Kidney (tissue), 22 donors: ENCODE measurements at places on chromosomes 12 and 14. TPM values are rescaled to one million over a fixed set of nuclear protein-coding genes. Genes with fewer than 3 reads are reported as not detected.

DNA sequence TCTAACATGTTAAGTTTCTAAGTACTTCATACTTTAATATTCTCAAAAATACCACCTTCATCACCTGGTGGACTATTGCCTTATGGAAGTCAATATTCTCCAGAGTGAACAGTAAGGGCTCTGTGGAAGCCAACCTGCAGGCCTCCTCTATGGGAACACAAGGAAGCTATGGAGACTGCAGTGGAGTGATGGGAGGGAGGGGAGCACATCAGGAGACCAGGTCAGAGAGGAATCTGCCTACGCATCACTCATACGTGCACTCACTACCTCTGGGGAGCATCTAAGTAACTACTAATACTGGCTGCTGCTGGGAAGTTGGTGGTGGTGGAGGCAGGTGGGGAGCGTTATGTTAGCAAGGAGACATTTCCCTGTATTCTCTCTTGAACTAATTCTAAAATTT is 19.9 kb downstream of the HECTD4 start:
- H3K27me3 ChIP-seq, result no peaks in the 10 kb centered on the region
- H3K4me3 ChIP-seq, result no peak overlapping the region
- no peaks in the 10 kb centered on the region for H3K4me1 ChIP-seq
- H3K27ac ChIP-seq, result no peak overlapping the region

The B4GALNT1 gene
- total RNA-seq, result 2.0 TPM

GRCh38 chr12:12725956-12726554 is 8.9 kb downstream of the CDKN1B start:
- peak overlapping the region; percentile 98 for H3K27ac ChIP-seq
- peak overlapping the region; percentile 82 for H3K4me3 ChIP-seq
- H3K4me1 ChIP-seq, result no peaks in the 10 kb centered on the region
- no peak for DNase-seq
- no peaks in the 10 kb centered on the region for H3K27me3 ChIP-seq
- no peaks in the 10 kb centered on the region for H3K36me3 ChIP-seq

- DNase-seq, result no peak
- H3K36me3 ChIP-seq, result no peaks in the 10 kb centered on the region
- no peak overlapping the region for H3K4me3 ChIP-seq
- H3K27ac ChIP-seq, result no peak overlapping the region
- H3K27me3 ChIP-seq, result no peaks in the 10 kb centered on the region
- no peaks in the 10 kb centered on the region for H3K4me1 ChIP-seq
Observed at GRCh38 chr12:91216871-91217270, 34.3 kb upstream of the DCN start.

DNA sequence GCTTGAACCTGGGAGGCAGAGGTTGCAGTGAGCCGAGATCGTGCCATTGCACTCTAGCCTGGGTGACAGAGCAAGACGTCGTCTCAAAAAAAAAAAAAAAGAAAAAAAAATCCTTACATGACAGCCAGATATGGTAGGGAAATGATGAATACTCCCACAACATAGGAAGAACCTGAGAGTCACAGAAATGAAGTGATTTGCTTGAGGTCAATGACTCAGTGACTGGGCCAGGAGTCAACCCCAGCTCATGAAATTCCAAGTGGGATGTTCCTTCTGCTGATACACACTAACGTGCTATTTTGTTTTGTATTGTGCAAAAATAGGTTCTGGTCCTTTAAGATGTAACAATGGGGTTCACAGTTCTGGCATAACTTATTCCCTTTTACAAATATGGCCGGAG is 9.0 kb downstream of the RHOF start:
- no peaks in the 10 kb centered on the region for H3K27me3 ChIP-seq
- no peaks in the 10 kb centered on the region for H3K4me1 ChIP-seq
- DNase-seq, result no peak
- H3K27ac ChIP-seq, result no peak overlapping the region
- H3K4me3 ChIP-seq, result no peak overlapping the region
